Left lung (tissue), 14 donors: ENCODE measurements at places on chromosomes 12 and 14.

- DNase-seq, result no peak
These were observed 9.7 kb downstream of the MYH6 start for GRCh38 chr14:23398348-23398747.

- DNase-seq, result no peak
These were observed 288.3 kb upstream of the PPFIA2 start for GRCh38 chr12:82047446-82047845.

GRCh38 chr12:50786498-50787231 is 22.8 kb downstream of the ATF1 start:
- no peak for DNase-seq

DNA sequence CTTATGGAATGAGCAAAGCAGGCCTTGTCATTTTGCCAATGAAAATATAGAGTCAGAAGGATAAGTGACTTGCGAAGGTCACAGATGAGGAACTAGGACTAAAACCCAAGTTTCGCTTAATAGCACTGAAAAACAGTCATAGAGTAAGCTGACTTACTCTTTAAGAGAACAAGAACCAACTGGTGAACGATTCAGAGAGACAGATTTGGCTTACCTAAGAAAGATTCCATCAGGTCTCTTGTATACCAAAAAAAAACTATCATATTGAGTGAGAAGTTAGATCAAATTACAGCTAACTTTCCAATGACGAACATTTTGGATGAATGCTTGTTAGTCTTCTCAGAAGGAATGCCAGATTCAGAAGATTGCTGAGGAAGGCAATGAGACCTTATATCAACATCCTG is 74.2 kb downstream of the ZFC3H1 start:
- no peak for DNase-seq

- no peak for DNase-seq
These were observed 32.7 kb downstream of the ANAPC7 start for GRCh38 chr12:110370732-110371231.

GRCh38 chr14:56195223-56195622 is 77.0 kb downstream of the PELI2 start:
- no peak for DNase-seq

DNA sequence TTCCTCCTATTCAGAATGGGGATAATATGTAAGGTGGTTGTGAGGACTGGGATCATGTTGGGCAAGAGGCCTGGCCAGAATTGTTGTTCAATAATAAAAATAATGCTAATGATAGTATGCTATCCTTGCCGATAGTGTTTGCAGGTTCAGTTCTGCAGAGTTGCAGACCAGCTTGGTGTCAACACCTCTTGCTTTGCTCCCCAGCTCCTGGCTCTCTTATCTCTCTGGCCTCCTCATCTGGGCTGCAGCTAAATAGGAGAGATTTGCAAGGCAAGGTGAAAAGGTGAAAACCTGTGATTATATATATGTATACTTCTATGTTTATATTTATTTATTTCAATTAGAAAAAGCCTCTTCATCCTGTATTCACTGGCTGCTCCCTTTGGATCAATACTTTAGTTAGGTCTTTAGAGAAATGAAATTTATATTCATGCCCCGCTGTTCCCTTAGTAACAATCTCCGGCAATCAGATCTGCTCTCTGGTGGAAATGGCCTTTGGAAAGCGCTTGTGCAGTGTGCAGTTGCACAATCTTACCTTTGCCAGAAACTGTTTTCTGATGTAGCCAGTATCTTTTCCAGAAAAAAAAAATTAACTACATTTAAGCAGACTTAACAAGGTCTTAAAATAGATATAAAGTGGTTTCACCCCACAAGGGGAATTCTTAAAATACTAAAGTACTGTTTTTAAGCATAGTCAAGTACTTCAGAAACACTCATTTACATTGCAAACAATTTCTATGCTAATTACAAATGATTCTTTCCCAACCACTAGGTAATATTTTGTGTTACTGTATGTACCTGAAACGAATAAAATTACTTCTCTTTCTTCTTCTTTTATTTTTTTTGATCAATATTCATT is 19.1 kb upstream of the ACVR1B start:
- no peak for DNase-seq
